CD4-positive, CD25-positive, alpha-beta regulatory T cell (primary cell): ENCODE measurements at places on chromosomes 3 and 15. TPM values are rescaled to one million over a fixed set of nuclear protein-coding genes. Genes with fewer than 3 reads are reported as not detected.

GRCh38 chr15:79157631-79158592, 67.3 kb upstream of the RASGRF1 start:
- DNase-seq = no peak

GRCh38 chr15:51759557-51760070, 8.2 kb downstream of the TMOD2 start:
- DNase-seq = no peak

FAM107A gene
- not detected for total RNA-seq

GRCh38 chr3:46078712-46079400, 51.6 kb upstream of the XCR1 start:
- DNase-seq = peak; percentile 93

ARPIN gene
- not detected for total RNA-seq
